ENCODE measurements at places on chromosomes 1 and 21.
A peak's percentile ranks its signal among the peaks of the same experiment; 100 is the strongest.

- no peak for DNase-seq
Measured at GRCh38 chr1:178490136-178490535, 6.6 kb downstream of the CLEC20A start.

DNA sequence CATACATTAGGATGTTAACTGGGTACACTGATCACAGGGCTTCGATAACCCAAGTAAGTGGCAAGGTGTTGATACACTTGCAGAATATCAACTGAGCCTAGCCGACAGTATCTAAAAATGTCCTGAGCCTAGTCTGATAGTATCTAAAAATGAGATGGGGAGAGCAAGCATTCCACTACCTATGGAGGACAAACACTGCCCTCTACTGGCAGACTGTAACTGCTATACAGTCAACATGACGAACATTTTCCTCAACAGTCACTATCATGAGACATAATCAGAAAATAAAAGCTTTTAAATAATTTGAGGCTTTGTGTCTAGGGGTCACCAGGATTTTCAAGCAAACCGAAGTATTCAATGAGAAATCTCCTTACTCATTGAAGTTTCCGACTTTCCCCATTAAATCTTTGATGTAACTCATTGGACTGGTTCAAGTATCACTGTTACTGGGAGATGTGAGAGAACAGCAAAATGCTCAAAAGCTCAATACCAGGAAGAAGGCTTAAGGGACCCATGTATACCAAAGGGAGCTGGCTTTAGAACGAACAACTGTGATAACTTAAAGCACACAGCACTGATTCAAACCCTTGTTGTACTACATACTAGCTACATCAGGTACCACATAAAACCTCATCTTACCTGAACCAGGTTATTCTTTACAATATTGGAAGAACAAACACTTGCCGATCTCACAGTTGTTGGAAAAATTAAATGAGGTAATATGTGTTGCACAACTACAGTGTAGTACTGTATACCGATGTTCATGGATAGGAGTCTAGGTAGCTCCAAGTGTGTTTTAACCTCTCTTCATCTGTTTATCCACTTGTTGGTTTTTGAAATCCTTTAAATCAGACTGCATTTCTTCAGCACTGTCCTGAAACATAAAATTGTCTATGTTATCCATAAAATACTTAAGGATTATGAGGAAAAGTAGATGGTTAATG is 31.1 kb upstream of the SLC45A3 start:
- DNase-seq, result peak; percentile 49

GRCh38 chr1:18554099-18554498 is 73.4 kb downstream of the KLHDC7A start:
- no peak for DNase-seq

DNA sequence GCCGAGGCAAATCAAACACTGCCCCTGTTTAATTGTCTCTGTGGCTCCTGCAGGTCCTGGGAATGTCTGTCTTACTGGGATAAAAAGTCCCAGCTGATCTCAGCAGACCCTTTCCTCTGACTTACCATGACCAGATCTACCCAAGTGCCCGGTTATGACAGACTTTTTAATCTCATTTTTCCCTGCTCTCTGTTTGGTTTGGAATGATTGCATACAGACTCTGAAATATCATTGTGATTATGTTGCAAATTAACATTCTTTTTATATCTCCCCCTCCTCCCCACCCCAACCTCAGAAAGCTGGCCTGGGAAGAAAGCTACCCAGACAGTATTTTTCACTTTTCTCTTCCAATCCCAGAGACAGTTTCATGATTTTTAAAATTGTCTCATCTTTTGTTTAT is 16.3 kb downstream of the RAB7B start:
- no peak for DNase-seq

GRCh38 chr1:205583461-205584130 is 48.2 kb downstream of the ELK4 start:
- DNase-seq, result no peak

GRCh38 chr1:242787968-242788367 is 263.5 kb upstream of the PLD5 start:
- no peak for DNase-seq

DNA sequence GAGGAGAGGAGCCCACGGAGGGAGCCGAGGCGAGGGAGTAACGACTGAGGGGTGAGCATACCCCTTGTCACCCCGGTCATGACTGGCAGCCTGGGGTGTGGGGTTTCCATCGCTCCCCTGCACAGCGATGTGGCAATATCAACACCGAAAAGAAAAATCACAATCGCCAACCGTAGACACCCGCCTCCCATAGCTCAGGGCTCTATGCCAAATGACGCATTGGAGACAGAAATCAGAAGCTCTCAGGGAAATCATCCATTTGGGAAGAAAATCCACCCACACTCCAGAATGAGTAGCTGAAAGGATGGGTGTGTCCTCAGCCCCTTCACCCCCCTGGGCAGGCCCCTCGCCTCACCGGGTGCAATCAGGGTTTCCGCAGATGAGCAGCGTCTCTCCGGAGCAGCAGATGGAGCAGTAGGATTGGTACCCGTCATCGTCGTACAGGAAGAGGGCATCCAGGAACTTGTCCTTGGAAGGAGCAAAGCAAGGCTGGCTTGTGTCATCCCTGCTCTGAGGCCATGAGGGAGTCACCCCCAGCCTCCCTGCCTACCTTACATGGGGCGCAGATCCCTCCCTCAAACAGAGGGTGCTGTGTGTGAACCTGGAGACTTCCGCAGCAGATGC is 2.5 kb downstream of the DNMT3L start:
- no peak for DNase-seq

DNA sequence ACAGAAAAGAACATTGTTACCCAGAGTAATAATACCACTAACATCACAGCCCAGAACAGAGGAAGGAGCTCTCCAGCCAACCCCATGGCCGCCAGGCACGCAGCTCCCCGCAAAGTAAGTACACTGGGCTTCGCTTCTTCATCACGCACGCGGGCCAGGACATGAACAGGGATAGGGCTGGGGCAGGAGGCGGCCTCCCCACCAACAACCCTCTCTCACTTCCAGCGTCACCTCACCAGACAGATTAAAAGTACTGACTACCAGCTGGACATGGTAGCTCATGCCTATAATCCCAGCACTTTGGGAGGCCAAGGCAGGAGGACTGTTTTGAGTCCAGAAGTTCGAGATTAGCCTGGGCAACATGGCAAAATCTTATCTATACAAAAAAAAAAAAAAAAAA is 78.3 kb downstream of the NPHP4 start:
- DNase-seq, result no peak

GRCh38 chr1:66300280-66300971 is 233.5 kb upstream of the SGIP1 start:
- DNase-seq, result no peak

DNA sequence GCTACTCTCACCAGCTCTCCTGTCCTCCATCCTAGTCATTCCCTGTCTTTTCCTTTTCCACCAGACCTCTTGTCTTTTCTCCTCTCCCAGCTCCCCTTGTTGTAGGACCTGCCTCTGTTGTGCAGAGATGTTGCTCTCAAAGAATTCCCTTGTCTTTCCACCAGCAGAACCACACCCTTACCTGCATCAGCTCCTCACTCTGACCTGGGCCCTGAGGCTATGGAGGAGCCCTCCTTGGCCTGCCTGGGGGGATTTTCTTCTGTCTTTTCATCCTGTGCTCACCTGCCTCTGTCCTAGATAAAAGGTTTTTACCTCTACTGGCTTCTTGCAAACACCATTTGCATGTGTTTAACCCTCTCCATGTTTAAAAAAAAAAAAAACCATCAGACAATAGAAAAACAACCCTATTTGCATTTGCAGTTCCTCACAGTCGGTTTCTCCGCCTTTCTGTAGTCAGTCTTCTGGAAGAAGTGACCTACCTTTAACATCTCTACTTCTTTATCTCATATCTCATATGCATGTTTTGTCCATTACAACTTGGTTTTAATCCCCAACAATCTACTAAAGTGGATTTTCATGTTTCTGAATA is 12.1 kb downstream of the FCRL5 start:
- DNase-seq, result no peak

- no peak for DNase-seq
Measured at GRCh38 chr1:224180783-224181452, 2.1 kb upstream of the DEGS1 start.

- no peak for DNase-seq
Measured at GRCh38 chr1:171863531-171863930, 22.2 kb downstream of the DNM3 start.

DNA sequence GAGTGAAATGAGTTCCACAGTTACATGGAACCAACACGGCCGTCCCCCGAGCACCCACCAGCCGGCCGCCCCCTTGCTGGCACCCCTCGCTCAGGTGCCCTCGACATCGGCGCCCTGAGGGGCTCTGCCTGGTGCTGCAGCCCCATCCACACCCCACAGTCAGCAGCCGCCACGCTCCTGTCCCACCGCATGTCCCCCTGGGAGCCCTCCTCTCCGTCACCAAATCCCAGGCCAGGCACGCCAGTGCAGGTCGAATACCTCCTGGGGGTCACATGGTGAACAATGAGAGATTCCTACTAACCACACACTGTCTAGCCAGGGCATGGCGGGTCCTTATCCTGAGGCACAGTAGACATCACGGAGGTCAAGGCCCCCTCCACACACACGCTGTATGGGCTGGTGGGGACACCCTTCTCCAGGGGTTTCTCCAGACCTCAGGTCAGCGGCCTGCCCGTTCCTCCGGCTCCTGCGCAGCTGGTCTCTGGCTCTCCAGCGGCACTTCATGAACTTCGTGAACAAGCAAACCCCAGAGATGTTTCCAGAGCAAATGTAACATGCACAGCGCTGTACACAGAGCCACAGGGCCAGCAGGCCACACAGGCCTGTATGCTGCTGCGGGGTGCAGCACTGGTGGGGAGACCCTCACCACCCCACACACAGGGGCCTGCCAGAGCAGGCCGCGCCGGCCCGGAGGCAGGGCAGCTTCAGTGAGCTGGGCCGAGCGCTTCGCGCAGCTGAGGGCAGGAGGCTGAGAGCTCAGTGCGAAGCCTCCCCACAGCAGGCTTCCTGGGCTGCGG is 21.8 kb downstream of the POFUT2 start:
- DNase-seq, result no peak

- no peak for DNase-seq
Measured at GRCh38 chr1:16918371-16918770, 3.4 kb upstream of the CROCC start.

DNA sequence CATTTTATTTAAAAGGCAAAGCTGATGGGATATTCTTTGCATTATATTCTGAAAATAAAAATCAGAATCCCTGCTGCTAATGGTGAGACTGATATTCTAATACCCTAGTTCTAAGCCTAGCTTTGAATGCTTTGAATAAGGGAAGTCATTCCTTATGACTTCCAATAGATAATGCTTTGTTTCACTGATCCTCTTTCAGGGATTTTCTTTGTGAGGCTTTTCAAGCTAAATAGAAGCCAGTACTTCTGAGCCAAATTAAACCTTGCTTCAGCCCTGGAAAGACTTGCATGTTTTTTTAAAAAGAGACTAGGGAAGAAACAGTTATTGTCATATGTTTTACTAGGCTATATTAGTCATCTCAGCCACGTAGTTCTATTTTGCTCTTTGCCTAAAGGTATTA is 68.5 kb upstream of the CACYBP start:
- DNase-seq, result no peak

GRCh38 chr1:115652236-115652788 is 10.5 kb downstream of the VANGL1 start:
- DNase-seq, result no peak

- DNase-seq, result no peak
Measured at GRCh38 chr1:181919542-181919941, 142.0 kb downstream of the ZNF648 start.

GRCh38 chr1:81797701-81798100 is 3.0 kb upstream of the ADGRL2 start:
- no peak for DNase-seq

- no peak for DNase-seq
Measured at GRCh38 chr1:193707271-193708021, 521.0 kb upstream of the B3GALT2 start.

Data from activated naive CD4-positive, alpha-beta T cell treated with Interleukin-2 at 50 U/mL for 16 hours (primary cell).